Tibial artery (tissue), 4 donors: ENCODE measurements at places on chromosomes 7 and 10.

GRCh38 chr7:70193514-70193913 lies 595.2 kb downstream of the AUTS2 start:
- H3K27me3 ChIP-seq, result no peaks in the 10 kb centered on the region
- H3K27ac ChIP-seq, result no peak overlapping the region
- DNase-seq, result no peak
- H3K4me3 ChIP-seq, result no peak overlapping the region

- peaks cover 41% of the 10 kb centered on the region for H3K27me3 ChIP-seq
- no peaks in the 10 kb centered on the region for H3K36me3 ChIP-seq
- H3K4me1 ChIP-seq, result no peaks in the 10 kb centered on the region
Measured at GRCh38 chr10:1613511-1613910, 123.8 kb downstream of the ADARB2 start.

DNA sequence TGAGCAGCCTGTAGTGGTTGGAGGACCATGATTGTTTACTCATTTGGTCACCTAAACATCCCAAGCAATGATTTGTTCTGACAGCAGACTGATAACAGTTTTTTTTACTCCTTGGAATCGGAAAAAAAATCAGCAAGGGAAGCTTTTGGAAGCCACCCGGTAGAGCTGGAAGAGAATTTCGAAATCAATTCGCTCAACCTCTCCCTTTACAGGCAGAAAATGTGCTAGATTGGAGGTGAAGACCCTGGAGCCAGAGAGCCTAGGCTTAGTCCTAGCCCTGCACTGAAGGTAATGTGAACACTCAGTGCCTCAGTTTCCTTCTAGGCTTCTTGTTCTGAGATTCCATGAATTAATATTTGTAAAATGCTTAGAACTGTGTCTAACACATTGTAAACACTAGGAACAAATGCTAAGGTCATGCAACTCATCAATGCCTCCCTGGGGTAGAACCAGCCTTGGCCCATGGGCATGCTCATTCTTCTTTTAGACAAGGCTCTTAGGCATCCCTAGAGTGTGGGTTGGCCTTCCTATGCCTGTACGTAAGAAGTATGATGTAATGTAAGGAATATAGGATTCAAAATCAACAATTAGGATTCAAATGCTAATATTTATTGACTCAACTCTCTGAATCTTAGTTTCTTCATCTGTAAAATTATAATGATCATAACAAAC lies 52.7 kb downstream of the MET start:
- no peaks in the 10 kb centered on the region for H3K4me1 ChIP-seq
- no peaks in the 10 kb centered on the region for H3K36me3 ChIP-seq
- no peaks in the 10 kb centered on the region for H3K27me3 ChIP-seq
- DNase-seq, result no peak
- H3K4me3 ChIP-seq, result no peak overlapping the region

DNA sequence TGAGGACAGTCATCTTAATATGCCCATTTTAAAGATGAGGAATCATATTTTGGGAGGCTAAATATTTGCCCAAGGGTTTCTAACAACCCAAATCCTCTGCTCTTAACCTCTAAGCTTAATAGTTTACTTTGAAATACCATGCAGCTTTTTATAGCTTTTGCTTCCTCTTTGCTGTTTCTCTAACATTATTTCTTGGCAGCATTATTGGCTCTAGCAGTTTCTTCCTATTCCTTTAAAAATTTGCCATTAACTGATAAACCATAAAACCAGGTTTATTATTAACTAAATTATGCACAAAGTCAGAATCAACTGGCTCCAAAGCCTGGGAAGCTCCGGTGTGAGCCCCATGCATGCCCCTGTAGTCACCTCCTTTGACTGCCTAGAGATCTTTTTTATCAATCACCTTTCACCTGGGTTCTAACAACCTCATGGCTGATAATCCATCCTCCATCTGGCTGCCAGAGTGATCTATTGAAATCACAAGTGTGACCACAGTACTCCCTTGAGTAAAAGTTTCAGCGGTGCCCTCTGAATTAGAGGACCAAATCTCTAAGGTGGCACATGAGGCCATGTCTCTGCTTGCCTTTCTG lies 62.4 kb downstream of the ITGB8 start:
- no peak for DNase-seq
- H3K4me1 ChIP-seq, result no peaks in the 10 kb centered on the region
- no peak overlapping the region for H3K4me3 ChIP-seq

- DNase-seq, result no peak
- H3K27me3 ChIP-seq, result no peaks in the 10 kb centered on the region
- H3K27ac ChIP-seq, result no peak overlapping the region
Measured at GRCh38 chr7:112346381-112347060, 103.7 kb upstream of the IFRD1 start.

GRCh38 chr10:78830062-78830975 lies 238.4 kb upstream of the ZMIZ1 start:
- H3K27me3 ChIP-seq, result peaks cover 7% of the 10 kb centered on the region
- H3K36me3 ChIP-seq, result no peaks in the 10 kb centered on the region
- no peak overlapping the region for H3K27ac ChIP-seq
- DNase-seq, result no peak

DNA sequence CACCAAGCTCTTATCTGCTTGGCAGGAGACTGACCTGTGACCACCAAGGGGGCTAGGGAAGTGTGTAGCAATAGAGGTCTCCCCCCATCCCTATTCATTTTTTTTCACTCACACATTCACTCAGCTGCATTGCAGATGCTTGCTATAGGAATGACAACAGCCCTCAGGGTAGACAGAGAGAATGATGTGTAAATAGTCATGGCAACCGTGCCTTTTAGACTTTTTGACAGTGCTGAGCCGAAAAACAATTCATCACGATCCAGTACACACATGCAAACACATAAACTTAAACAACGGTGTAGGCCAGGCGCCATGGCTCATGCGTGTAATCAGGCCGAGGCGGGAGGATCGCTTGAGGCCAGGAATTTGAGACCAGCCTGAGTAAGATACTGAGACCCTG lies 7.6 kb upstream of the ELN start:
- H3K27ac ChIP-seq, result peak overlapping the region; percentile 78
- no peaks in the 10 kb centered on the region for H3K36me3 ChIP-seq
- H3K4me3 ChIP-seq, result no peak overlapping the region
- H3K27me3 ChIP-seq, result no peaks in the 10 kb centered on the region
- DNase-seq, result no peak

DNA sequence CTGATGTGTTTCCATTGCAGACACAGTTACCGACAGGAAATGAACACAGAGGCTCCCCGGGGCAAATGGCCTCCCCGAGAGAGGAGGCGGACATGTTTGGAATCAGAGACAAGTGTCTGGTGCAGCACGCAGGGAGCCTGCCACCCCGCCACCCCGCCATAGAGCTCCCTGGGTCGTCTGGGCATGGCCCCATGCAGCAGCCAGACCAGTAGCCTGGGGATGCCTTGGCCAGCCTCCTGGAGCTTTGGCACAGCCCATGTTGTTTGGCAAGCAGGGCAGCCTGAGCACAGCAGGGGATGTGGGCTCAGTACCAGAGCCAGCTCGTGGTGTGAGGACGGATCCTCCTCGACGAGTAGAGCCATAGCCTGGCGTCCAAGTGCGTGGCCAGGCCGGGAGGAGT lies 80.8 kb downstream of the NKX6-2 start:
- DNase-seq, result peak; percentile 53
- H3K27me3 ChIP-seq, result no peaks in the 10 kb centered on the region
- H3K4me1 ChIP-seq, result no peaks in the 10 kb centered on the region
- H3K27ac ChIP-seq, result no peak overlapping the region
- H3K4me3 ChIP-seq, result no peak overlapping the region

GRCh38 chr10:3797750-3798149 lies 12.7 kb upstream of the KLF6 start:
- no peaks in the 10 kb centered on the region for H3K27me3 ChIP-seq
- H3K27ac ChIP-seq, result no peak overlapping the region
- H3K4me1 ChIP-seq, result no peaks in the 10 kb centered on the region
- H3K4me3 ChIP-seq, result no peak overlapping the region
- H3K36me3 ChIP-seq, result no peaks in the 10 kb centered on the region

- no peaks in the 10 kb centered on the region for H3K27me3 ChIP-seq
- no peak overlapping the region for H3K27ac ChIP-seq
- H3K4me3 ChIP-seq, result no peak overlapping the region
- DNase-seq, result no peak
- no peaks in the 10 kb centered on the region for H3K4me1 ChIP-seq
Measured at GRCh38 chr10:93143281-93143680, 69.6 kb downstream of the CYP26A1 start.

DNA sequence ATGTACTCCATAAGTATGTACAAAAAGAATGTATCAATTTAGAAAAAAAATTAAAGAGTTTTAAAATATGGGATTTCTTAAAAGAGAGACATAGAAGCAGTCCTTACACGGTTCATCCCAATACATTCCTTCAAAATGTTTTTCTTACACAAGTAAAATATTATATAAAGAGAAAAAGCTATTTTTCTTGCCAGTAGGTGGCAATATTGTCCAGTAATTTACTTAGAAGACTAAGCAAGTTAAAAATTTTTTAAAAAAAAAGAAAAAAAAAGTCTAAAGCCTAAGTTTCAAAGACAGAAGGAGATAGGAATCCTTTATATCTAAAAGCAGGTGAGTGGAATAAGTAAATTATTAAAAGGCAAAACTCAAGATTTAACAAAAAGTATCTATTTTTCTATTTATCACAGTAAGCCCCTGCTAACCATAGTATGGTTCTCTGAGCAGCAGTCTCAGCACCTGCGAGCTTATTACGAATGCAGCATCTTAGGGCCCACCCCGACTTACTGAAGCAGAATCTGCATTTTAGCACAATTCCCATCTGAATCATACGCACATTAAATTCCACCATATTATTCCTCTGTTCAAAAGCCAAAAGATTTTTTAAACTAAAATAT lies 240.6 kb downstream of the DGKI start:
- no peak overlapping the region for H3K4me3 ChIP-seq
- H3K4me1 ChIP-seq, result peaks cover 9% of the 10 kb centered on the region
- DNase-seq, result no peak
- H3K27me3 ChIP-seq, result no peaks in the 10 kb centered on the region
- no peaks in the 10 kb centered on the region for H3K36me3 ChIP-seq

GRCh38 chr7:38796626-38797501 lies 112.1 kb downstream of the VPS41 start:
- H3K4me3 ChIP-seq, result no peak overlapping the region
- no peaks in the 10 kb centered on the region for H3K27me3 ChIP-seq
- H3K27ac ChIP-seq, result no peak overlapping the region
- peaks cover 11% of the 10 kb centered on the region for H3K36me3 ChIP-seq
- peak; percentile 55 for DNase-seq
- no peaks in the 10 kb centered on the region for H3K4me1 ChIP-seq

GRCh38 chr10:96257944-96258343 lies 13.4 kb downstream of the BLNK start:
- no peak overlapping the region for H3K27ac ChIP-seq
- DNase-seq, result peak; percentile 46
- H3K36me3 ChIP-seq, result no peaks in the 10 kb centered on the region
- H3K27me3 ChIP-seq, result no peaks in the 10 kb centered on the region
- no peak overlapping the region for H3K4me3 ChIP-seq

- no peak overlapping the region for H3K4me3 ChIP-seq
- DNase-seq, result no peak
- no peak overlapping the region for H3K27ac ChIP-seq
- no peaks in the 10 kb centered on the region for H3K36me3 ChIP-seq
Measured at GRCh38 chr10:10661176-10661575, 356.5 kb upstream of the CELF2 start.

DNA sequence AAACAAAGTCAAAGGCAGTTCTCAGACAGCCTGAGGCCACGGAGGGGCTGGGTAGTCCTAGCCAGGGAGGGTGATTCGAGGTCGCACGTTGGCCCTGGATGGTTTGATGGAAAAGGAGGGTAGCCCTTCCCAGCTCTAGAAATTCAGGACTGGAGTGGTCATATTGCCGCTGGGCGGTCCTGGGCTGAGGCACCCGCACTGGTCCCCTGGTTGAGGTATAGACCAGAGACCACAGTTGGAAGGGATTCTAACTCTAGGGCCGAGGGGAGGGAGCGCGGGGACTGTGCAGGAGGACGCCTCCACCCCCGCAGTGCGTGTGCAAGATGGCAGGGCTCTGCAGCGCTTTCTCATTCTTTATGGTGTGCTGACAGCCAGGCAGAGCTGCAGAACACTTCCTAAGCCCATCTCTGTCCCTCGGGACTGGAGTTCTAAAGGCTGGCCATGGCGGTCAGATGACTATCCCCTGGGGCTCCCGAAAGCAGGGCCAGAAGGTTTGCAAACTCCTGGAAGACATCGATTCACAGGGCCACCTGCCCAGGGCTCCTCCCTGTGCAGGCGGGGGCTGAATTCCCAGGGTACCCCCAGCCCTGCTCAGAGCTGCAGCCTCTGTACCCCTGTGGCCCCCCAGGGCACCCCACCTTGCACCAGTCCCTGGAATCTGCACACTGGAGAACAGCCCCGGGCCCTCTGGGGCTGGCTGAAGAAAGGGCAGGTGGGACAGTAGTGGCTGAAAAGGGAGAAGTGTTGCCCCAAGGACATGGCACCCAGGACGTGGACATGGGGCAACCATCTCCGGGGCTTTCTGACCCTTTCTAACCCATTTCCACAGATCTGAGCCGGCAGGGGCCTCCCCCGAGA lies 51.0 kb upstream of the ELN start:
- DNase-seq, result peak; percentile 77
- H3K4me1 ChIP-seq, result peaks cover 29% of the 10 kb centered on the region
- H3K36me3 ChIP-seq, result no peaks in the 10 kb centered on the region
- no peaks in the 10 kb centered on the region for H3K27me3 ChIP-seq
- no peak overlapping the region for H3K27ac ChIP-seq
- H3K4me3 ChIP-seq, result no peak overlapping the region

DNA sequence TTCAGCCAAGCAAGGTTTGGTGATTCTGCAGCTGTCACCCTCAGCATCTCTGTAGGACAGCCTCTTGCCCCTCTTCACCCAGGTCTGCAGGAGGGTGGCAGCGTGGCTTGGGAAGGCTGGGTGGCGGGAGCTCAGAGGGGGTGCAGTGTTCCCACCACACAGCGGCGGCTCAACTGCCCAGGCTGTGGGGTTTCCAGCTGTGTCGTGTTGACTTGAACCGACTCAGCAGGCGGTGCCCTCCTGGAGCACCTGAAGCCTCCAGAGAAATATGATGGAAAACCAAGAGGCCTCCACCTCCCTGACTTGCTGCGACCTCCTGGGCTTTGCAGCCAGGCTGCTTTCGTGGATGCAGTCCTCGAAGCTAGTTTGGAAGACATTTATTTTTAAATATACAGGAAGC lies 68.0 kb upstream of the KLF6 start:
- no peak overlapping the region for H3K4me3 ChIP-seq
- DNase-seq, result no peak
- peaks cover 37% of the 10 kb centered on the region for H3K4me1 ChIP-seq
